Activated CD4-positive, CD25-positive, alpha-beta regulatory T cell treated with anti-CD3 and anti-CD28 coated beads, Interleukin-2, amount 50 U/mL, for 16 hours (primary cell): ENCODE measurements at places on chromosomes 6 and 20.

GRCh38 chr6:99822741-99823512 is 171.1 kb downstream of the MCHR2 start:
- DNase-seq = no peak

- no peak for DNase-seq
These were observed 396.3 kb upstream of the EYS start for GRCh38 chr6:66103354-66103753.

- no peak for DNase-seq
These were observed 284.0 kb upstream of the RUNX2 start for GRCh38 chr6:45044086-45044485.

DNA sequence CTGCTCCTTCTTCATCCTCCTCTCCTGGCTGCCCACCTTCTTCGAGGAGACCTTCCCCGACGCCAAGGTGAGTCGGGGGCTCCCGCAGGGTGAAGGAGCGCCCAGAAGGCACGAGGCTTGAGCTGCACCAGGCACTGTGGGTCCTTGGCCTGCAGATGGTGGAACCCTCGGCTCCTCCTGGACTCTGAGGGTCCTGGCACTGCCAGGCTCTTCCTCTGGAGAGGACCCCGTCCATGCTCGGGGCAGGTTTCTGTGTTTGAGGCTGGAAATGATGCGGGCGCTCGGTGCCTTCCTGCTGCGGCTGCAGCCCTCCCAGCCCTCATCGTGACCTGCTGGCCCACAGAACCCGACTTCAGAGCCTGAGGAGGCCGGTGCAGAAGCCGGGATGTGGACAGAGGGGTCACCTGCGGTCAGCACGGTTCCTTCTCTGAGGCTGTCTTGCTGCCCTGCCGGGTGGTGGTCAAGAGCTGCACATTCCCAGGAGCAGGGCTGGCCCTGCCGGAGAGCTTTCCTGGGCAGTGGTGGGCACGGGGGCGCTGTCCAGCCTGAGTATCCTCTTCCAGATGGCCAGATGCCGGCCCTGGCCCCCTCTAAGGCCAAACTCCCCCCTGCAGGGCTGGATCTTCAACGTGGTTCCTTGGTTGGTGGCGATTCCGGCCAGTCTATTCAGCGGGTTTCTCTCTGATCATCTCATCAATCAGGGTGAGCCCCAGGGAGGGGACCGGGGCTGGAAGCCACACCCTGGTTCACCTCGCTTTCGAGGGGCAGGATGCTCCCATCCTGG is 11.3 kb downstream of the SLC17A9 start:
- no peak for DNase-seq

DNA sequence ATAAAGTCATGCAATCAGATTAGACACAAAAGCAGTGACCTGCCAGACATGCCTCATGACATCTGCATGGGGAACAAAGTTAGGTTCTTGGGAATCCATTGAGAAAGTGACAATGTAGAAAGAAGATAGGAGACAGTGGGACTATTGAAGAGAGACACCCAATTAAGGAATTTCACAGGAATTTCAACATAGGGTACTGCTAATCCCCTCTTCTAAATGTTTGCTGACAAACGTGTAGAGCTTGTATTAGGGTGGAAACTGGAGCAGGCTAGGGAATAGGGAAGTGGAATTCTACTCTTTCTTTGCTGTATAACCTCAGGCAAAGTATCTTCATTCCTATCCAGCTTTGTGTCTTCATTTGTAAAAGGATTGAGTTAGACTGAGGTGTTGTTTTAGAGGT is 409.4 kb upstream of the SASH1 start:
- no peak for DNase-seq

DNA sequence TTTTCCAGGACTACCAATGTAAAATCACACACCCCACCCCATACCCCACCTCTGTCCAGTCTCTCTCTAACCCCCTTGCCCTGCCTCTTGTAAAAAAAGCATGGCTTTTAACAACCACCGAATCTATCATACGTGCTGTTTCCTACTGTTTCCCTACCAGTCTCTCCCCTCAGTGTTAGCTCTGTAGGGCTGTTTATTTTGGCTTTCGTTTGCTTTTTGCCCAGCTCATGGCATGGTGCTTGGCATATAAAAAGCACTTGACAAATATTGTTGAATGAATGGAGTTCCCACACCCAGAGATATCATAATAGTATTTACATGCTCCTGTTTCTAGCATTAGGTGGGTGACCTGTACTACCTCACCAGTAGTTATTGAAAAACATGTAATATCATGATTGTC is 148.2 kb downstream of the OPRM1 start:
- DNase-seq = no peak

DNA sequence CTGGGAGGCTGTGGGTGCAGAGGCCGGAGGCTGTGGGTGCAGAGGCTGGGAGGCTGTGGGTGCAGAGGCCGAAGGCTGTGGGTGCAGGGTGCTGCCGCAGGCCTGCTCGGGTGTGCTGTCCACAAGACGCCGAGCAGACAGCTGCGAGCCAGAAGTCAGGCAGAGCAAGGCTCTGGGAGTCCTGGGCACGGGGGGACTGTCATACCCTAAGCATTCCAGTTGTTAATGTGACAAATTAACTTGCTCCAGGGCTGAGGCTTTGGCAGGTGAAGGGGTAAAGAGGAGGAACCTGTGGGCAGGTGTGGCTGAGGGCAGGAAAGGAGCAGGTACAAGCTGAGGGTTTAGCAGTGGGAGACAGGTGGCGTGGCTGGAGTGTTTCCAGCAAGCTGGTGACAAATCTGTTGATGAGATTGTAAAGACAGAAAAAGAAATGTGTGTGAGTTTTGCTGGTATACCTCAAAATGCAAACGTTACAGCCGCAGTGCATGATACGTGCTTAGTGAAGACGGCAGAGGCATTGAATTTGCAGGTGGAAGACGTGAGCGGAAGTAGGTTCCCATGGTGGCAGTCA is 14.2 kb upstream of the ADRM1 start:
- DNase-seq = no peak

DNA sequence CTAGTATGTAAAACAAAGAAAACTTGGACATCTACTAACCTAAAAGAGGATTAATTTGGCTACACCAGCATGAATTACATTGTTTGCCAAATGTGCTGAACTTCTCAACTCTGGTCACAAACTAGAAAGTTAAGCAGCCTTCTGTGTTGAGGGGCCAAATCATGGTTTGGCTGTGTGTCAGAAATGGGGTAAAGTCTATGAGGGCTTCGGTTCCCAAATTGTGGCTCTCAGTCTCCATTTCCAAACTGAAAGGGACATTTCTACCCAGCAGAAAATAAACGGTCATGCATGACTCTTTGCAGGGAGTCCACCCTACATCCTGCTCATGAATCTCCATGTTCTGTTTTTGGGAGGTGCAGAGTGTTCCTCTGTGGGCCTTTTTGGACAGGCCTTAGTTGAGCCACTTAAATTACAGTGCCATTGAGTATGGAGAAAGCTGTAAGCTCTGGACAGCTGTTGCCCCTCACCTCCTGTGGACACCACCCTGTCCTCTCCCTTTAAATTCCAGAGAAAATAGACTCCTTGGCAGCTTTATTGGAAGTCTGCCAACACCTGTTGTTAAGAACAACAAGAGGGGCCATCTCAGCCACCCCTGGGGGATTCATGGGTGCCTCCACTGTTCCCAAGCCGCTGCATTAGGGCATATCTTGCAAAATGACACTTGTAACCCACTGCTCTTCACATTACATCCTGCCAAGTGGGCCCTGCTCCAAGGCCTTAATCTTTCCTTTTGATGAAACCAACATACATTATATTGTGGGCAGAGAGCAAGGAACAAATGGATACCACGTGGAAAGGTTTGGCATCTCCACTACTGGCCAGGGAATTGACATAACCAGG is 27.5 kb upstream of the SNRPC start:
- no peak for DNase-seq

- DNase-seq = no peak
These were observed 19.3 kb upstream of the LY86 start for GRCh38 chr6:6569096-6569810.

- no peak for DNase-seq
These were observed 13.1 kb downstream of the ITPR3 start for GRCh38 chr6:33634161-33634727.

- no peak for DNase-seq
These were observed 25.5 kb downstream of the FASTKD5 start for GRCh38 chr20:3134151-3134550.

DNA sequence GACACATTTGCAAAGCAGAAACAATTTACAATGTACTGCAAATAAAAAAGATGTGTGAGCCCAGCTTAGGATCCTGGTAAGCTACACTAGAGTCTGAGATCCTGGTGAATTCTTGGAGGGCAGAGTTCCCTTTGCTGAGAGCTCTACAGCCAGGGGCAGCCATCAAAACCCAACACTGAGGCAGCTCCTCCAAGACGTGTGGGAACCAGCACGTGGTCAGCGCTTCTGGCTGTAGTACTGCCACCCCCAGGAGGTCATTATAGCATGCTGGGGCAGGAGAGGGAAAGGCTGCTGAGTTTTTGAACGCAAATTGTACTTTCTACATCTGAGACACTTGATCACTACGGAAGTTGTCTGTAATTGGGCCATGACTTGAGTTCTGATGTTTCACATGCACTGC is 131.5 kb downstream of the INSM1 start:
- DNase-seq = no peak

DNA sequence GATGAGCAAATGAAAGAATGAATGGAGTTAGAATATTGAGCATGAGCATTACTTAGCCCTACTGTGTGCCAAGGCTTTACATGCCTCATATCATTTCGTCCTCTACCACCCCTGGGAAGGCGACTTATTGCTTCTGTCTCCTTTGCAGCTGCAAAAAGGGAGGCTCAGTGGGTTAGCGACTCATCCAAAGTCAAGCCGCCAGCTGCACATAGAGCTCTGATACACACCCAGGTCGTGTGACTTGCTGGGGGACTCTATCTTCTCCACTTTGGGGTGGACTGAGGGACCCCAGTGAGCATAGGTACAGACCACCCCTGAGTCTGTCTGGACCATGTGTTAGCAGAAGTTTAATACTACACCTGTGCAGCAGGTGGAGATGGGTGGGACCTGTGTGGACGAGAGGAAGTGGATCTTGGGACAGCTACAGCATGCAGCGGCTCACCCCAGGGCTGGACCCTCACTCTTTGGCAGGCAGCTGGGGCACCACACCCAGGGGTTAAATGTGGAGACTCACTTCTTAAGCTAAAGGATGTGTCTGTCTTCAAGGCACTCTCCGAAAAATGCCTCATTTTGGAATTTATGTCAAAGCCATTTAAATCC is 36.2 kb upstream of the ANGPT4 start:
- DNase-seq = no peak

- DNase-seq = no peak
These were observed 79.1 kb downstream of the EYA2 start for GRCh38 chr20:46973766-46974165.

DNA sequence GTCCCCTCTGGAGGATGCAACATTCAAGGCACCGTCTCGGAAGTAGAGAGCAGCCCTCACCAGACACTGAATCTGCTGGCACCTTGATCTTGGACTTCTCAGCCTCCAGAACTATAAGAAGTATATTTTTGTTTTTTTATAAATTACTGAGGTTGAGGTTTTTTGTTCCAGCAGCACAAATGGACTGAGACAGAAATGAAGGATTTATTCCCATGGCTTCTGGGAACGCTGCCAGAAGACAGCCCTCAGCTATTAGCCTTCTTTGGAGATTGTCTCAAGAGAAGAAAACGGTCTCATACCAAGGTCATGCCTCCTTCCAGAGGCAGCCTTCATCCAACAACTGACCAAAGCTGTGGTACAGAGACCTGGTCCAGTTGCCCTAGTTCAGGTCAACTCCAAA is 85.4 kb downstream of the CHMP4B start:
- no peak for DNase-seq

DNA sequence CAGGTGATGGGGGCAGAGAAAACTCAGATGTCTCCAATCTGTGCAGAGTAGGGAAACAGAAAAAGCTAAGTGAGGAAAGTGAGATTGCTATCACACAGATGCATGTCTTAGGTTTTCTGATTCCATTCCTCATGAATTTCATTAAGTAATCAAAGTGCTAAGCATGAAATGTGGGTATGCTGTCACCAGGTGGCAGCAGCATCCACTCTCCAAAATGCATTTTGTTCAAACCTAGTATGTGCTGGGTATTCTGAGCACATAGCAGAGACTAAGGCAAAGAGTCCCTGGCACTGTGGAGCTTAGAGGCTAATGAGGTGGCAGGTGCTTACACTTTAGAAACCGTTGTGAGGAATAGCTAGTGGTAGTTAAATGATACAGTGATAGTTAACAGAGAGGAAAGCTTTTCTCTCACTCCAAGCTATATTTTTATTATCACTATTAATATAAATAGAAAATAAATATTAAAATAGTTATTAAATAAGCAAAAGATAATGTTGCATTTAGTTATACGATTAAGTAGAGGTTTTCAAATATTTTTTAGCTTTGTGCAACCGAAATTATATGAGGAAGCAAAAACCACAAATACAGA is 179.5 kb downstream of the CDH26 start:
- no peak for DNase-seq

DNA sequence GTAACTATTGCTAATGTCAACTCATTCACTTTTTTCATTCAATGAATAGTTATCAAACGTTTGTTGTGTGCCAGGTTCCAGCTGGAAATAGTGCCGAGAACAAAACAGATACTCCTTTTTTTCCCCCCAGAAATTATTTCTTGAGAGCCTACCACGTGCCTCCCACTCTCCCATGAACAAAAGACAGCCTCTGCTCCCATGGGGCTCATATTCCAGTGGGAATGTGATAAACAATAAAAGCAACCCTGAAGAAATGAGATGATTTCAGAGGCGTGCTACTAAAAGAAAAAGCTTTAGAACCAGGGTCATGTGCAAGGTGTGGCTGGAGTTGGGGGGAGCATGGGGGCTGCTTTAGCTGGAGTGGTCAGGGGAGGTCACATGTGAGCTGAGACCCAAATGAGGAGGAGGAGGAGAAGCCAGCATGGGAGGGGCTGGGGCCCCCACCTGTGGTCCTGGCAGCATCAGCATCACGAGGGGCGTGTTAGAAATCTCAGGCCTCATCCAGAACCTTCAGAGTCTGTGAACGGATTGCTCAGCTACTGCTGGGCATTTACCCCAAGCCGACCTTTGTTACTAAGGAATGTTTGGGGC is 157.4 kb downstream of the EYA2 start:
- DNase-seq = no peak
